ENCODE measurements at places on chromosomes 12 and 14.

DNA sequence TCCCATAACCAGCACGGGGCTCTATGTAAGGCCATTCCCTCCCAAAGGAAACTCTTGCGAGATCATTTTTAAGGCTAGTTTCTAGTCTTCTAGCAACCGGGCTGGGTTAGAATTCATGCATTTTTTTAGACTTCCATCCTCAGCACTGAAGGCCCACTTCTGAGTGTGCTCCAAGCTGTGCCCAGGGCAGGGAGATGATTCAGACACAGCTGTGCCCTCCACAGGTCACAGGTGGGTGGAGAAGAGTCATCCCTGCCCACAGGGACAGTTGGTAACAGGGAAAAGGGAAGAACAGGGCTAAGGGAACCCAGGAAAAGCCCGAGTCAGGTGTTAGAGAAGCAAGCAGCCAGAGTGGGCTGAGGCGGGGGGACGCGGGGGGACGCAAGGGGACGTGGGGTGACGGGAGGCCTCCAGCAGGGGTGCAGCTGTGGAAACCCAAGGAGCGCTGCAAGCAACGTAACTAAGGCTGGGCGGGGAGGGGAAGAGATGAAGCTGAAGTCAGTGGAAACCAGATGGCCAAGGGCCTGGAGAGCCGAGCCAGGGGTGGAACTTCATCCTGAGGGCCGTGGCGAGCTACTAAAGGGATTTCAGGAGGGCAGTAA lies 27.2 kb upstream of the PPP2R5C start:
- DNase-seq, result no peak

DNA sequence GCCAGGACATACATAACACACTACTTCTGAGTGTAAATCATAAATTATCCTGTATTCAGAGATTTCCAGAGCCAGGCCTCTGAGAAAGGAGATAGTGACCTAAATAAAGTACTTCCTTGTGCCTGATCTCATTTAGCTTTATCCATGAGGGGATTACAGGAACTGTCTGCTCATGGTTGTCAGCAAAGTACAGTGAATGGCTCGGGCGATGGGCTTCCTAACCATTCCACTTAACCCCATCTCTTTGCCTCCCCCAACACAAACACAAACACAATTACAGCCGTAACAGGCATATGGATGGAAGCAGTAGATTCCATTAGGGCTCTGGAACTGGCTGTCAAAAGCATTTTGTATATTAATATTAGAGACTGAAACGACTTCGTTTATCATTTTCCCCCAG lies 206.7 kb upstream of the CPNE8 start:
- no peak for DNase-seq

DNA sequence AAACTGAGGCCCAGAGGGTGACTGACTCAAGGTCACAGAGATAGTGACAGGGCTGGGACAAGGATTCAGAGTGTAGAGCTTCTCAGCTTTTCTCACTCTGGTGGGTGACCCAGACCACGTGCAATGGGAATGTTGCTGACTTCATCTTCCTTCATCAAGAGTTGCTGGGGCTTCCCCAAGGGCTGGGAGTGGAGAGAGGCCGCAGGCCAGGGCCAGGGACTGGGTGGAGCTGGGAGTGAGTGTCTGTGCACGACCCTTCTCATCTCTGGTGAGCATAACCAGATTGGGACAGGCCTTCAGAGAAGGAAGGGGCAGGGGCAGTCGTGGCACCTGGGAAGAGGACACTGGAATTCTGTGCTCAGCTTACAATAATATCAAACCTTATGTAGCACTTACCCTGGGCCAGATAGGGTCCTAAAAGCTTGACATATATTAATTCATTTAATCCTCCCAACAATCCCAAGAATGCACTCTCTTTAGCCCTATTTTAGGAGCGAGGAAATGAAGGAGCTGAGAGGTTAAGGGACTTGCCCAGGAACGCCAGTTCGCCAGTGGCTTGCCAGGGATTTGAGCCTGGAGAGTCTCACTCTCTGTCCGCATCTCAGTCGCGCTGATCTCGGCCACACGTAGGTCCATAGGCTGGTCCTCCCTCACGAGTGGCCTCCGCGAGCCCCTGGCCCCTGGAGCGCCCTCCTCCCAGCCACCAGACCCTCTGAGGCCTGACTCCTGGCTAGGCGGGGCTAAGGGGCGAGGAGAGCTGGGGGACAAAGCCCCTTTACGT lies 15.8 kb downstream of the KRT18 start:
- DNase-seq, result no peak

GRCh38 chr14:104224131-104224505 lies 85.7 kb downstream of the KIF26A start:
- DNase-seq, result no peak

GRCh38 chr12:92641291-92641690 lies 61.5 kb upstream of the PLEKHG7 start:
- DNase-seq, result no peak

- DNase-seq, result no peak
Observed at GRCh38 chr14:78310272-78310671, 140.1 kb downstream of the NRXN3 start.

GRCh38 chr12:94010307-94010706 lies 138.1 kb upstream of the PLXNC1 start:
- DNase-seq, result no peak

DNA sequence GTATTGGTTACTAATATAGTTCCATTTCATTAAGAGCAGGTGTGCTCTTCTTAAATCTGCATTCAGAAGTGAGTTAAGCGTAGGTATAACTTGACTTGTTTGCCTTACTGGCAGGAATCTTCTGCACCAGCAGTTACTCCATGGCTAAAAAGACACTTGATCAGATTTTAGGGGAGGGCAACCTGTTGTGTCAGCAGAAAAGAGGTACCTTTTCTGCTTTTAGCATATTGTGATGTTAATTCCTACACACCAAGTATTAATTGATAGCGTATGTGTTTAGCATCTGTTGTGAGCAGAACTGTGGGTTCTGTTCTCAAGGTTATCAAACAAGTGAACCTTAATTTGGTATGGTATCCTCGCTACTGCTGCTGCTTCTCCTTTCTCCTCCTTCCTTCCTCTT lies 38.3 kb downstream of the TTLL5 start:
- DNase-seq, result no peak

DNA sequence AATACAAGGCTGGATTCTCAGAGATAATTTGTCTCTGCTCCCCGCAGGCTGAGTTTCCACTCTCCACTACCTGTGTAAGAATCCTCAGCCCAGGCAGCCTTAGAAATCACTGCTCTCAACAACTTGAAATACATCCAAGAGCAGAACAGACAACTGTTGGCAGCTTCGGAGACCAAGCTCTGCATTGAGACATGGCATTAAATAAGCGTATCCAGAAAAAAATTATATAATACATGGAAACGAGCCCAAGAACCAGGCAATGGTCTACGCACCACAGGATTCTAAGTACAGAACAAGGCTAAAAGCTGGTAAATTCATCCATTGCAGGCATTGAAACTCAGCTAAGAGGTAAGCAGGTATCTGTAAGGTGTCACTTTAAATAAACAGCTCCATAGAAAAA lies 165.5 kb upstream of the DIO3 start:
- no peak for DNase-seq

GRCh38 chr12:97275728-97276590 lies 186.6 kb upstream of the RMST start:
- DNase-seq, result no peak

- no peak for DNase-seq
Observed at GRCh38 chr12:120951-121350, 54.4 kb downstream of the IQSEC3 start.

GRCh38 chr14:65453807-65454480 lies 41.4 kb downstream of the FUT8 start:
- DNase-seq, result no peak

- no peak for DNase-seq
Observed at GRCh38 chr14:93834699-93835371, 46.5 kb upstream of the PRIMA1 start.

All from stimulated activated CD4-positive, alpha-beta T cell treated with anti-CD3 and anti-CD28 coated beads, Interleukin-15, amount 100 ng/mL, for 48 hours (primary cell).